Stimulated activated CD4-positive, alpha-beta T cell treated with anti-CD3 and anti-CD28 coated beads, Interleukin-12 subunit alpha, Interleukin-12 subunit beta, amount 100 ng/mL, for 48 hours (primary cell): ENCODE measurements at places on chromosomes 13 and 19.

- DNase-seq = no peak
Measured at GRCh38 chr13:85549819-85550218, 249.4 kb downstream of the SLITRK6 start.

GRCh38 chr19:30450100-30450499 is 77.9 kb downstream of the ZNF536 start:
- no peak for DNase-seq

DNA sequence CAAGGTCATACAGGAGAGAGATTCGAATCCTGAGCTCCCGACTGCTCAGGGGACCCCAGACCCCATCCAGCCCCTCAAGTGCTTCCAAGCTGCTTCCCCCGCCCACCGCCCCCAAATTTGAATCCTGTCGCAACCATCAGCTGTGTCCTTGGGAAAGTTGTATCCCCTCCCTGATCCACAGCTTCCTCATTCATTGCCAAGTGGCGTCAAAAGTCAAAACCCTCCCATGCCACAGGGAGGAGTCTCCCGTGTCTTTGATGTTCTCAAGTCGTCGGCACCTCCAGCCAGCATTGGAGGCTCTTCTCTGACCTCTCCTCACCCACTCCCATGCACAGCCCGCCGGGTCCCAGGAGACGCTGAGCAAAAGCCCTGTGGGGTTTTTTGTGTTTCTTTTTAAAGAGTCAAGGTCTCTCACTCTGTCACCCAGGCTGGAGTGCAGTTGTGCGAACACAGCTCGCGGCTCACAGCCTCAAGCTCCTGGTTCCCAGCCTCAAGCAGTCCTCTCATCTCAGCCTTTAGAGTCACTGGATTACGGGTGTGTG is 2.8 kb upstream of the IFI30 start:
- no peak for DNase-seq

GRCh38 chr19:12841094-12841493 is 2.8 kb downstream of the MAST1 start:
- DNase-seq = no peak

GRCh38 chr13:49679246-49679645 is 12.0 kb downstream of the EBPL start:
- DNase-seq = no peak

GRCh38 chr13:83423381-83423780 is 458.9 kb downstream of the SLITRK1 start:
- no peak for DNase-seq

DNA sequence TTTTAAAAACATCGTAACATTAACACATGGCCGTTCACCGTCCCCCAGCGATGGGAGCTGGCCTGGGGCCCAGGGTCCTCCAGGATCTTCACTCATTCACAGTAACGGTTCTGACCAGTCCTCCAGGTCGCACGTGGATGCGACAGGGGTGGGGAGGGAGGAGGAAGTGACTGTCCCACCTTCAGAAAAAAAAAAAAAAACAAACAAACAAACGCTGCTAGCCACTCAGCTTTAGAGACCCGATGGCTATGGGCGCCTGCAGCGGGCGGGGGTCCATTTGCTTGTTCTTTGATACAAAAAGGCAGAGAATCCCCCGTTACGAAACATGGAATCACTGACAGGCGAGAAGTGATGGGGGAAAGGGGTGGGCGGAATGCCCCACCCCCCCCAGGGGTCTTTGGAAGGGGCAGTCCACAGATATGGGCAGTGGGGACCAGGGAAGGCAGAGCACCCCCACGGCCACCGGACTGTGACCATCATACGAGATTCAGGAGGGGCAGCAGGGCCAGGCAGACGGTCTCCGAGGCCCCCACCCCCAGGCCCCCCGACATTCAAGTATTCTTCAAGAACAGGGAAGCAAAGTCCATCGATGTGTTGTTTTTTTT is 13.3 kb downstream of the MKNK2 start:
- DNase-seq = no peak

DNA sequence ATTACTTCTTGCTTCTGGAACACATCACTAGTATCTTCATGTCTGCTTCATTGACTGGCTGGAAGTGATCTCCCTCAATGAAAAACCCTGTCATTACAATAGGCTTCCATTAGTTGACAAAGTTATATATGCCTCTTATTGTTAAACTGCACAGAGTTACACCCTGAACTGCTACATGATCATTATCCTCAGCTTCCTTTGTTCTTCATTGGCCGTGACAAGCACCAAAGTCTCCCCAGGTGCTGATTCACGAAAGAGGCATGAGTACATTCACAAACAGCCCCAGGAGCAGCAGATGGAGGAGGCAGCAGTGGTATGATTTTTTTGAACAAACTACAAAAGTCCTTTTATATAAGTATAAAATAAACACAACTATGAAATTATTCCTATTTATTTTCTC is 51.4 kb downstream of the VWA8 start:
- DNase-seq = no peak

GRCh38 chr13:24693862-24694471 is 13.8 kb downstream of the ATP12A start:
- DNase-seq = peak; percentile 19

DNA sequence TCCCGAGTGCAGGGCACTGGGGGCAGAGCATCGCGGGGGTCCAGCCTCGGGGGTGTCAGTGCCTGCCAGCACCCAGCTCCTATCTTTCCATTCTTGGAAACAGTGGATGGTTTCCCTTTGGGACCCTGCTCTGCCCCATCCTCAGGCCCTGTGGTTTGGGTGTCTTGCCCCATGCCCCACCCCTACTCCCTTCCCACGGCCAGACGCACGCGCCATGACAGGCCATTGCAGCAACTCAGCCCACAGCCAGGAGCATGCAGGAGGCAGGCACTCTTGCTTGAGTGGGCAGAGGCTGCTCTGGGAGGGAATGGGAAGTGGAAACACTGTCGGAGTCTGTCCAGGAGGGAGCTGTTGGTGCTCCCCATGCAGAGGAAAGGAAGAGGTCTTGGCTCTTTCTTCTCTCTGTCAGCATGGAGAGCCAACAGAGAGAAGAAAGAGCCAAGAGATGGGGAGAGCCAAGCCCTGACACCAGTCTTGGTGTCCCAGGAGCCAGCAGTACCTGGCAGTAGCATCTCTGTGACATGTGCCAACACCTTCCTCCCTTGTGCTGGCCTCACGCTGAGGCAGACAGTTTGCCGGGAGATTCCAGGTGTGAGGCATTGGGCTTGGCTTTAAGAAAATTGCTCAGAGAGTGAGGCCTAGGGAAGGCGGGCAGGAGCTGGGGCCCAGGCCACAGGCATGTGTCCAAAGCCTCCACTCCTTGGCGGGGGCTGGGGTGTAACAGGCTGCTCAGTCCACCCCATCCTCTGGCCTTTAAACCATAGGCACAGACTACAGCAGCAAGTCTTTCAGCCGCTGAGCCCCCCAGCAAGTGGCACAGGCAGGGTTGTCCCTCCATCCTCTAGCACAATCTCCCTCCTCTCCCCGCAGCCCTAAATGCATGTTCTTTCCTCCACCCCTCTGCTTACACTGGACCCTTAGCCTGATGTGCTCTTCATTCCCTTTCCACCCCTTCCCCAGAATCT is 86.7 kb upstream of the UQCRFS1 start:
- DNase-seq = no peak

GRCh38 chr13:76892488-76892887 is 6.3 kb upstream of the KCTD12 start:
- DNase-seq = no peak

DNA sequence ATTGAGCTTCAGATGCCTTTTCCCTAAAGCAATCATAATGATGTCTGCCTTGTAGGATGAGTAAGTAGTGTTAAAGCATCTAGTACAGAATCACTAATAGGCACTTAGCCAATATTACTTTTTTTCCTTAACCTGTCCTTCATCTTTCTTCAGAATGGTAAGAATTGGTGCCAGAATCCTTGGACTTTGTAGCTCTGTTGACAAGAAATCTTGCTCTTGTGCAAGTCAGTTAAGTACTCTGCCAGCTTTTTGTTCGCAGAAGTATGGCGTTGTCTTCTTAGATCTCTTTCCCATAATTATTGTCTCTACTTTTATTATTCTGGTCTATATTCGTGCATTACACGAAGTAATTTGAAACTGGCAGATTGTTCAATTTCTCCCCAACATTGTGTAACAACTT is 554.5 kb downstream of the PCDH9 start:
- no peak for DNase-seq

DNA sequence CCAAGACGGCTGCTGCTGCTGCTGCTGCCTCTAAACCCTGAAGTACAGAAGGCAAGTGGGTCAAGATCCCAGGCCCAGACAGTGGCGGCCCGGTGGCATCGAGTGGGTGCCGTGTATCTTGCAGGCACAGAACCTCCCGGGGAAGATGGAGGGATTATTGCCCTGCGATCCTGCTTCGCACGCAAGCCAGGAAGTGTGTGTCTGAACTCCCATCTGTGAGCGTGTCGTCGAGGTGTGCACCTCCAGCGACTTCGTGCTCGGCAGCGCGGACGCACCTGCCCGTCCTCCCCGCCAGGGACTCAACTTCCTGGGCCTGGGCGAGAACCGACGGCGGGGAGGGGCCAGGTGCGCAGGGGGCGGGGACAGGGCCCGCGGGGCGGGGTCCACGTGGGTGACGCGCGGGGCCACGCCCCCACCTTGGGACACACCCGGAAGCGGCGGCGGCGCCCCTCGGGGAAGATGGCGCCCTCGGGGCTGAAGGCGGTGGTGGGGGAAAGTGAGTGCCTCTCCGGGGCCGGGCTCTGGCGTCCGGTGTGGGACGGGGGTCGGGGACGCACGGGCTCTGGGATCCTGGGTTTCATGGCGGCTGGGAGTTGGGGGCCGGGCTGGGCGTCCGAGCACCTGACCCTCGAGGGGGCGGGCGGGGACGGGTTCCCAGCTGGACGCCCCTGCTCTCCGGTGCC is at the start of gene STXBP2:
Gene STXBP2, plus strand, starts transcription at position 420 of the 683 bp plus-strand sequence. Its CDS starts 40 bp downstream, at position 460.
- peak; percentile 86 for DNase-seq

- DNase-seq = no peak
Measured at GRCh38 chr19:7590256-7590655, 5.4 kb upstream of the CAMSAP3 start.

- no peak for DNase-seq
Measured at GRCh38 chr13:112733661-112734379, 44.0 kb downstream of the ATP11A start.

DNA sequence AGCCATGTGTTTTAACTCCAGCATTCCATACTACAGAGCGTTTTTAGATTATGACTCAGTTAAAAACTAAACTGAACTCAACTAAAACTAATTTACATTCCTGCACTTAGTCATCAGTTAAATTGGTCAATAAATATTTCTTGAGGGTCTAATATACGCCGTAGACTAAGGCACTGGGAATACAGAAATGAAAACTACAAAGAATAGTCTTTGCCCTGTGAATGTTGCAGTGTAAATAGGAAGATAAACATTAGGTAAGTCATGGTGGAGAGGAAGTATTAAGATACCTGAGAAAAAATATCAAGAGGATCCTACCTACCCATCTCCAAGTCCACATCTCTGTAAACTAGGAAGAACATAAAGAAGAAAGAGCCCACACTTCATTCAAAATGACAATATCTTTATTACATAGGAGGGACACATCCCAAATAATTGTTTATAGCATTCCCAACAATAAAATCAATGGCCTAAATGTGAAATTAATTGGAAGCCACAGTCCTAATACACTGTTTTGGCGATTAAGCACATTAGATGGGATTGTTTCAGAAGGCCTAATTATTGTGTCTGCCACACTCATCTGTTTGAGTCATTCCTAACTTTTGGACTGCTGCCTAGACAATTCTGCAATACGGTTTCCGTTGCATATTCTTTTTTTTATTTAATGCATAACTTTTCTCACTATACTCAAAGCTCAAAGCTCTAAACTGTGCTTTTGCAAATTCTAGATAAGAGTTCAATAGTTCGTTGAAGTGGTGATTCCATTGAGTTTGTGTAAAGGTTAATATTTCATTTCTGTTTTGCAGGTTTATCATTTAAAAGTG is 52.9 kb downstream of the MBNL2 start:
- no peak for DNase-seq
